ENCODE measurements at places on chromosomes 3 and 15.

DNA sequence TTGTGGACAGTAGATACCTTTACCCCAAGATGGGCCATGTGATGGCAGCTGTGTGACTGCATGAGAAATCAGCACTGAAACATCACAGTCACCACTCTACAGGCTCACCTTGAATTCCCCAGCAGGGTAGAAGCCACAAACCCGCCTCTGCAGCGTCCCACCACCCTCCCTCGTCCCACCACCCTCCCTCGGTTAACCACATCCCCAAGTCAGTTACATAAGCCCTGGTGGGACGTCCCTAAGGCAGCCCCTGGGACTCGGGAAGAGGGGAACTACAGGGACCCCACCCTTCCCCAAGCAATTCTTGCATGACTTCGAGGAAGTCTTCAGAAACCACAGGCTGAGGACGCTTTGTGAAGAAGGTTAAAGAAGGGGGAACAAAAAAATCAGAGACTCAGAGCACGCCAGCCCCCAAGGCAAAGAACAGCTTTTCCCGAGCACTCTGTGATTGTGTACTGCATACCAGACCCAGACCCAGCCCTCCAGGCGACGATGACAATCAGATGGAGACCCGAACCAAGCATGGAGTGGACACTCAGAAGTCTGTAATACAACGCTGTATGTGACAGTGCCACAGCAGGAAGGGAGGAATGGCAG, 60.5 kb downstream of the SH3BP5 start:
- DNase-seq, result peak; percentile 93

DNA sequence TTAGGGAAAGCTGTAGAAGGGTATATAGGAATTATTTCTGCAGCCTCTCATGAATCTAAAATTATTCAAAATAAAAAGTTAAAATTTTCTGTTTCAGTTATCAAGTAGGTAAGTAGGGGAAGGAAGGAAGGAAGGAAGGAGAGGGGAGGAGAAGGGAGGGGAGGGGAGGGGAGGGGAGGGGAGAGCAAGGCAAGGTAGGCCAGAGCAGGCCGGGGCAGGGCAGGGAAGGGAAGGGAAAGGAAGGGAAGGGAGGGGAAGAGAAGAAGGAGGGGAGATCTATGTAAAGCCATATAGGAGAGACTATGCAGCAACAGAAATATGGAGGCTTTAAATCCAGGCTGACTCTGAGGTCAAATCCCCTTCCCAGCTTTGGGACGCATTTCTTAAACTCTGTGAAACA, 38.3 kb upstream of the BOC start:
- no peak for DNase-seq

GRCh38 chr3:185824051-185825005, 514 bp downstream of the IGF2BP2 start:
- DNase-seq, result no peak

GRCh38 chr3:32457971-32458471, 44.6 kb downstream of the CMTM6 start:
- no peak for DNase-seq

- no peak for DNase-seq
Observed at GRCh38 chr15:96307856-96308394, 22.6 kb upstream of the NR2F2 start.

DNA sequence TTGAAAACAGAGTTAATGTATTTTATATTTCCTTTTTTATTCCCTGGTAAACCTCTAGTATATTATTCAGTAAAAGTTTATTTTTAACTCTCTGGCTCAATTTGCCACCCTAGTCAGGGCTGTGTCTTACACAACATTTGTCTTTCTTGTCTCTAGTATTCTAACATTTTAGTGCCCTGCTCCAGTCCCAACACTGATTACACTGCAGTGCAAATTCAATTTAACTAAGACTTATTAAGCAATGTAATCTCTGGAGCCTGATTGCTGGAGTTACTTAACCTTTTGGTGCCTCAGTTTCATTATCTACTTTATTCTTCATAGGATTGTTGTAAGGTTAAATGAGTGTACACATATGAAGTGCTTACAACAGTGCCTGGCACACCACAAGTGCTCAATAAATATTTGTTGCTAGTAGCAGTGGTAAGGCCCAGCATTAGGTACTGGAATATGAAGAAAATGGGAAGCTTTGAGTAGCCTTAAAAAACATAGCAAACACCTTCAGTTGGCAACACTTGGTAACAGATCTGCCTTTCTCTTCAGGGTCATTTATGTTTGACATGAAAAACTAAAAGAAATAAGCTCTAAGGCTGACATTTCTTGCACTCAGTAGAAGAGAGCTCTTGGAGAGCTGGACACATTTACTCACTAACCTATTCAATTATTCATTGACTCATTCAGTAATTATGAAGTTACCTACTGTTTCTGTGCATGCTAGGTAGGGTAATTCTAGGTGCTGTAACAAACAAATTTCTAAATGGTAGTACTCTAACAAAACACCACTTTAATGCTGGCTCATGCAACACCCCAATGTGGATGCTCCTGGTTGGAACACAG, 364.5 kb upstream of the EPHA3 start:
- no peak for DNase-seq

GRCh38 chr3:113660896-113661295, 35.5 kb downstream of the USF3 start:
- no peak for DNase-seq

DNA sequence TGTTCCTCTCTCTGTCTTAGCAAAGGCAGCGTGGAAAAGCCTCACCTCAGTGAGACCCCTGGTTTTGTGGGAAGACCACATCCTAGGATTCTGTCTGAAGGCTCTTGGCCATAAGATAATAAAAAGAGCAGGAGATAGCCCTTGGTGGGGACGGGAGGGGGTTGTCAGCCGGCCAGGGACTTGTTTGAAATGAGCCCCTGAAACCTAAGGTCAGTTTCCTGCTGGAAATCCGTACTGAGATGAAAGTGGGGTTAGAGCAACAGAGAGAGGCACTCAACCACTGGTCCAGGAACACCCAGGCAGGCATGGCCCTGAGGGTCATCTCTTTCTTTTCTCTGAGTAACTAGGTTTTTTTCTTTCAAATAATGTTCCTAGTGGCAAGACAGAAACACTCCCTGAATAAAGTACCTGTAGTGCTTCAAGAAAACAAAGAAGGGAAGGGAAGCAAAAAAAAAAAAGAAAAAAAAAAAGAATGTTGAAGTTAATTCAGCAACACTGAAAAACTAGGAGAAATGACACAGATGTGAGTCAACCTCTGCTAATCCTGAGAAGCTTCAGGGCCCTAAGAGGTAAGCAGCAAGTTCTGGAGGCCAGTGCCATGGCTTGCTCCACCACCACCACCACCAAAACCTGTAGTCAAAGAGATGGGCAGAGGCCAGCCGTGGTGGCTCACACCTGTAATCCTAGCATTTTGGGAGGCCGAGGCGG, 3.2 kb downstream of the ITGB5 start:
- no peak for DNase-seq

GRCh38 chr3:154584974-154585373, 155.0 kb upstream of the GPR149 start:
- DNase-seq, result no peak

DNA sequence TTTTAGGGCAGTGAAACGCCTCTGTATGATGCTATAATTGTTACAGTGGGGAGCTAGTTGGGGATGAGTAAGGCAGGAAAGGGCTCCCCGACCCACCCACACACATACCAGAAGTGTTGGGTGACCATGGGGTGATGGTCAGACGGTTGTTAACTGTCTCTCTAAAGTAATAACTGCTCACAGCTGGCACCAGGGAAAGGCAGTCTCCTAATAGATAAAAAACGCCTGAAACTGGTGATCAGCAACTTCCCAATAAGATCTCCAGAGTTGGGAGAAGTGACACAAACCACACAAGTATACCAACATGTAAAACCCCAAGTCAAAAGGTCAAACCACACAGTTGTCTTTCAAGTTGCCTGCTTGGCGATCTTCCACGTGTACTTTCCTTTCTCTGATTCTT, 346.5 kb upstream of the CNTN4 start:
- DNase-seq, result no peak

DNA sequence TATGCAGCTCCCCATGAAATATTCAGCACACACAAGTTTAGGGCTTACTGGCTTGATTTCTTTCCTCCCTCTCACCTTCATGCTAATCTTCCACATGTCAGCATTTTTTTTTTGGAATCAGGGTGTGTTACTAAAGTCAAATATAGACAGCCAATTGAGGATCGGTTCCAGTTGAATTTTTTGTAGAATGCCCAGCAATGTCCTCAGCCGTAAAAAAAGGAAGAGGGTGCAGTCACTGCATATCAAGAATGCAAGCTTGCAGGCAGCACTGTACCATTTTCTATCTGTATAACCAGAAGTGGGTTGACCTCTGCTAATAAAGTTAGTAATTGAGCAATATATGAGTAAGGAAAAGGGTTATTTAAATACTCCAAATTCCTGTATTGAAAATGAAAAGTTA, 51.4 kb upstream of the CHMP2B start:
- no peak for DNase-seq

- DNase-seq, result peak; percentile 40
Observed at GRCh38 chr3:45546716-45547701, 47.5 kb upstream of the LIMD1 start.

GRCh38 chr15:45729141-45729540, 94.3 kb downstream of the SQOR start:
- no peak for DNase-seq

GRCh38 chr15:39936187-39936586, 2.3 kb downstream of the EIF2AK4 start:
- DNase-seq, result no peak

GRCh38 chr3:81063896-81064295, 697.5 kb downstream of the GBE1 start:
- no peak for DNase-seq

- DNase-seq, result no peak
Observed at GRCh38 chr3:58102390-58102750, 94.1 kb downstream of the FLNB start.

All from HL-60 (cell line).